ENCODE measurements at places on chromosomes 6 and 20. TPM values are rescaled to one million over a fixed set of nuclear protein-coding genes. Genes with fewer than 3 reads are reported as not detected.

DNA sequence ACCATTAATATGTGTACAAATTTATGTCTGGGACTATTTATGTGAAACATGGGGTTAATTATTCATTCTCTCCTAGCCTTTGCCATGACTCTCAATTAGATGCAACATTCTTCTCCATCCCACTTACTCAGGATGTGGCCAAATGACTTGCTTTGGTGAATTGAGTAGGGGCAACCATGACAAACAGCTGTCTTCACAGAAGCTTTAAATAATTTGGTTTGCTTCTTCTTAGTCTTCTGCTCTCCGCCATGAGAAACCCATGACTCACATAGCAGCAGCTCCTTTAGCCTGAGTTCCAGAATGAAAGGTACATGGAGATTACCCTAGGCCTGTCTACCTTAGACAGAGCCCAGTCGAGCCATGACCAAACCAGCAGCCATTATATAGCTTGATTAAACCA, 74.7 kb downstream of the FRK start:
- DNase-seq = no peak

- no peak for DNase-seq
Observed at GRCh38 chr20:13260650-13261279, 39.7 kb downstream of the ISM1 start.

DNA sequence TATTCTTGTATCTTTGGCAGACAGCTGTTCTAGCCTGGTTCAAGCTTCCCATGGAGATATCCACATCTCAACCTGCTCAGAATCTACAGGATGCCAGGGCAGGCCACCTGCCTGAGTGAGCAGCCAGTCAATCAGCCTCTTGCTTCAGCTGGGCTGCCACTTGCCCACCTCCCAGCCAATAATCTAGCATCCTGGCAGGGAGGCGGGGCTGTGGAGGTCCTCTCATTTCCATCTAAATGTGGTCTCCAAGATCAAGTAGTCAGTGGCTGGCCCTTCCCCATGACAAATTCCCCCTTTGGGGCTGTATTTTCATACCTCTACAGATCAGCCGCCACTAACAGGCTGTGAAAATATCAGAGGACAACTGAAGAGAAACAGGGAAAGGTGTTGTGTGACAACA, 33.0 kb upstream of the SPDEF start:
- DNase-seq = no peak

- DNase-seq = no peak
Observed at GRCh38 chr6:31918069-31918720, 9.3 kb upstream of the C2 start.

DNA sequence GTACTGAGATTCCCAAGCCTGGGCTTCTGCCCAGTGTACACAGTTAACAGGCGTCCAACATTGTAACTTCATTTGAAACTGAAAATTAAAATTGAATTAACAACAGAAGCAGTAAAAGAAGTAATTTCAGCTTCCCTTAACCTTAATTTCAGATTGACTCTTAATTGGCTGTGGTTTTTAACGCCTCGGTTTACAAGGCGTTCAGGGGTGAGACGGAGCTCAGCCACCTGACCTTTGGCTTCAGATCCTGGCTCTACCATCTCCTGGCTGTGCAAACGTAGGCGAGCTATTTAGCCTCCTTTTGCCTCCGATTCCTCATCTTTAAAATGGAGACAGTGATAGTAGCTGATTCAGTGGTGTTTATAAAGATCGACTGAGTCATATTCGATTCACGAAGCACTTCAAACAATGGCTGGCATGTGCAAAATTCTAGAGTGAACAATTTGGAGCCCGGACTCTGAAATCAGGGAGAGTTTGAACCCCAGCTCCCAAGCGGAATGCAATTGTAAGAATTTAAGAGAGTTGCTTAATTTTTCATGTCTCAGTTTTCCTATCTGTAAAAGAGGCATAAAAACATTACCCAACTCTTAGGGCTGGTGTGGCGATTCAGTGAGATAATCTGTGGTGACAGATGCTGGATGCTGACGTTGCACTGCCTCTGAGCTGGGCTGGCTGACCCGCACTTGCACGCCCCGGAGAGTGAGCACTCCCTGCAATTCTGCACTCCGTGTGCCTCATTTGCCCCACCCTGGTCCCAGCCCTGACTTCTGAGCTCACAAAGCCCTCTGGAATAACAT, 23.5 kb upstream of the OCSTAMP start:
- no peak for DNase-seq

DNA sequence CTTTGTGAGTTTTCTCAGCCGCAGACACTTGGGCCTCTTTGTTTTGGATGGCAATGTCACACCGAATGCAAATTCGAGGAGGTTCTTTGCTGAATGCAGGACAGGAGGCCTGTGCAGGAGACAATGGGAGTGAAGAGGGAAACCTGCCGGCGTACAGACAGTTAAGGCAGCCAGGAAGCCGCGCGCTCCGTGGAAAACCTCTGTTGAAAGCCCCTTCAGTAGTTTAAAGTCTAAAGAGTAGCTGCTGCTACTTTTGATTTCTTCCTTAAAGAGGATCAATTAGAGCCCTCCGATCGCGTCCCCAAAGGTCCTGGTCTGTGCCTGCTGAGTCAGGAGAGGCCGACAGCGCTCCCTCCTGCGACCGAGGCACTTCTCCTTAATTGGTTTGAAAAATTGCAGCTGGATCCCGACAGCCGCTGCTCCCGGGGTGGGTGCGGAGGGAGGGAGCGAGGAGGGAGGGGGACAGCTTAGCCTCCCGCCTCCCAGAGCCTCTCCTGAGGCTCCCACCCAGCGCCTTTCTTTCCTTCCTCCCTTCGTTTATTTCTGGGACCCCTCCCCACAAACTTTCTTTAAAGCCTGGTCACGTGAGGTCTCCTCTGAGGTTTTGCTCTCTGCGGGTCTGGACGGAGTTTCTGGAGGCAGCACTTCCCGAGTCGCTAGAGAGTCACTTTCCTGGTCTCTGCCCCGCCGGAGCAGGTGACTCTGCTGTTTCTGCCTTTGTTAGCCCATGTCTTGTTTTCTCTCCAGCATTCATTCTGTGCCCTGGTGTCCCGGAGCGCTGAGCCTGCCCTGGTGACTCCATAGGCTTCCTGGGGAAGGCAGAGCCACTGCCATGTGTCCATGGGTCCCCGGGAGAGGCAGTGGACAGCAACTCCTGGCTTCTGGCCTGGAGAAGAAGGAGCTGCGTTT, 22.3 kb upstream of the RPP40 start:
- peak; percentile 37 for DNase-seq

DNA sequence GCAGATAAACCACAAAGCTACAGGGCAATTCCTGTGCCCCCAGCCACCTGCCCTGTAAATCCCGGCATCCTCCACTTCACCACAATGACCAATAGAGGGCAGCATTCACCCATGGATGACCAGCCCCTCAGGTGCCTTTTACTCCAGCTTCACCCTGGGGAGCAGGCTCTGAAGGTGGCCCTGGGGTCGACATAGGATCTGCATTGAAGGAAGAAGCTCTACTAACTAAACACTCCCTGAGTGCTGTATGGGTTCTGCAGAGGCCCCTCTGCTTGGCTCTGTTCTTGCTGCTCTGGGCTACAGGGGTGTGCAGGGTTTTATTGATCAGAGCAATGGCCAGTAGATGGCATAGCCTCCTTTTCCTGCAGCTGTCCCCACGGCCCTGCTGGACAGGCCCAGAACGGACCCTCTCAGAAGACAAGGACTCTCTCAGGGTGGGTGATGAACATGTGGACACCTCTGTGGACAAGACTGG, 20.3 kb downstream of the CST4 start:
- DNase-seq = peak; percentile 82

GRCh38 chr6:4661391-4661790, 114.8 kb upstream of the CDYL start:
- DNase-seq = no peak

TREM2 gene
- total RNA-seq = not detected

TGM2 gene
- 253 TPM for total RNA-seq

NRSN1 gene
- total RNA-seq = not detected

PXDC1 gene
- total RNA-seq = 45.3 TPM
